Right renal cortex interstitium (tissue), 3 donors: ENCODE measurements at places on chromosomes 5 and 9.

GRCh38 chr5:2749514-2750025, 1.9 kb downstream of the IRX2 start:
- DNase-seq = no peak

- no peak for DNase-seq
These were observed 218.4 kb downstream of the ACTL7B start for GRCh38 chr9:108637340-108637739.

DNA sequence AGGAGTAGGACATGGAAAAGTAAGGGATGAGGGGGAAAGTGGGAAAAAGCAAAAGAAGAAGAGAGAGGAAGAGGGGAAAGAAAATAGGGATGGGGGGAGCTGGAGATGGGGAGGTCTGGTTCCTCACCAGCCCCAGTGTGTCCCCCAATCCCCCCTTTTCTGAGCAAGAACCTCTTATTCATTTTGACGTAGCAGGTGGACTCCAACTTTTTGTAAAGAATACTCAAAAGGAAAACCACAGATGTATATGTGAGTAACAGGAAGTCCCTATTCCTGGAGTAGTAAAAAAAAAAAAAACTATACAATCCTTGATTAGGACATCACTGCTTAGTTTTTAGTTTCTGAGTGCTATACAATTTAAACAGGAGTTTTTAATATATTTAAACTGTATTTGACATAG, 3.9 kb upstream of the CFAP95 start:
- DNase-seq = no peak

GRCh38 chr9:38066197-38066913, 2.7 kb downstream of the SHB start:
- DNase-seq = no peak

DNA sequence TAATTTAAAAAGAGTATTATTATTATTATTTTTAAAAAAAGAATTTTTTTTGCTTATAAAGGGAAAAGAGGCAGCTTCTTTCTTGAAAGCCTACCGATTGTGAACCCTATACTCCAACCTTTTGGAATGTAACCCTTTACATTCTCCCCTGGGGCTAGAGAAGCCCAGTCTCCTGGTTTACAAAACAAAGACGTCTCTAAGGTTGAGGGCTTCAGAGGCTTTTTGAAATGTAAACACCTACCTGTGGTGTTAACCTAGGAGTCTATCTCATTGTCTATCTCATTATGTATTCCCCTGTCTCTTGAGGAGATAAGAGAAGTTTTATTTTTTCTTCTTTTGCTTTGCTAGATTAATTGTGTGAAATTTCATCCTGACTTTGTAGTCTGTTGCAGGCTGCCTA, 4.7 kb downstream of the TNFSF8 start:
- no peak for DNase-seq

GRCh38 chr5:102561894-102562760, 63.3 kb upstream of the SLCO6A1 start:
- no peak for DNase-seq

DNA sequence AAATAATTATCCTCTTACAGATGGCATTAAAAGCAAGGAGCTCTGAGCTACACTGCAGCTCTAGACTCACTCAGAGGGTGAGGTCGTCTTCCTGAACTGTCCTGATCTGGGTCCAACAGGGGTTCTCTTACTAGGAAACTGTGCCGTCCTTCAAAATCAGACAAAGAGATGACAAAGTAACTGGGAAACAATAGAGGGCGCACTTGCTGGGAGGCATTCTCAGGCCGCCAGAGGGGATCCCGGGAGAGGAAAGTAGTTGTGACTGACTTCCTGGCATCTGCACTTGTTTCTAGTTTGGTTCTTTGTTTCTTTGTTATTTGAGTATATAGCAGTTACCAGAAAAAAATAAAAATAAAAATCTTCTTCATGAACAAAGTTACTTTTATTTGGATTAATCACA, 142.9 kb upstream of the MSX2 start:
- DNase-seq = no peak

DNA sequence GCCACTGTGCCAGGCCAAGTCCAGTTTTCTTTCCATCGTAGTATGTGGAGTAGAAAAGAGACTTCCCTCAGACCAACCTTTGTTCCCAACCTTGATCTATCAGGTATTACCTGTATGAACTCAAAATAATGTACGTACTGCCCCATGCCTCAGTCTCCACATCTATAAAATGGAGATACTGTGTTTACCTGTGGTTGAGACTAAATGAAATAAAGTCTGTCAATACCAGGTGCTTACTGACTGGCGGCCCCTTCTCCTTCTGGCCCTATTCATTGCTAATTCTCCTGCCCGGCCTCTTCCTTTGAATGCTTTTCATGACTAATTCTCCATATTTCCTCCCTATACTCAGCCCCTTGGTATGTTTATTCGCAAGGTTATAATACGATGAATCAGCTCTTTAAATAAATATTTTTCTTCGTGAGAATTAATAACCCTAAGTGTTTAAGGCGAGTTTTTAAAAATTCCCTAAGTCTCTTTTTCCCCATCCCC, 89.6 kb upstream of the BASP1 start:
- DNase-seq = no peak

DNA sequence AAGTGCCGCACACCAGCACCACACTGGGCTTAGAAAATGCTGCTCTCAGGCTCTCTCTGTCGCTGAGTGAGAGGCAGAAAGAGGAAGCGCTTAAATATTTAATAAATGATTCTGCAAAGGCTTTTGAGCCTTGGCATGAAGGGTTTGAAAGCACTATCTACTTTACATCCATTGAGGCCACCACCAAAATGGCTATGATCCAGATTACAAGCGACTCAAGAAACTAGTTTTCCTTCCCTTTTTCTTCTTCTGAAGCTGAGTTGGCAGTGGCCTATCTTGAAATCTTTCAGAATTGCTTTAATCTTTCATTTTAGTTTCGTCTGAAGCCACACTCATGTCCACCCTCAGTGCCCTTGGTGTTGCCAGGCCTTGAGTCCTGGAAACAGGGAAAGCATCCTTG, 59.5 kb downstream of the EBF1 start:
- DNase-seq = no peak

- no peak for DNase-seq
These were observed 11.9 kb upstream of the GALNT10 start for GRCh38 chr5:154178661-154179060.

DNA sequence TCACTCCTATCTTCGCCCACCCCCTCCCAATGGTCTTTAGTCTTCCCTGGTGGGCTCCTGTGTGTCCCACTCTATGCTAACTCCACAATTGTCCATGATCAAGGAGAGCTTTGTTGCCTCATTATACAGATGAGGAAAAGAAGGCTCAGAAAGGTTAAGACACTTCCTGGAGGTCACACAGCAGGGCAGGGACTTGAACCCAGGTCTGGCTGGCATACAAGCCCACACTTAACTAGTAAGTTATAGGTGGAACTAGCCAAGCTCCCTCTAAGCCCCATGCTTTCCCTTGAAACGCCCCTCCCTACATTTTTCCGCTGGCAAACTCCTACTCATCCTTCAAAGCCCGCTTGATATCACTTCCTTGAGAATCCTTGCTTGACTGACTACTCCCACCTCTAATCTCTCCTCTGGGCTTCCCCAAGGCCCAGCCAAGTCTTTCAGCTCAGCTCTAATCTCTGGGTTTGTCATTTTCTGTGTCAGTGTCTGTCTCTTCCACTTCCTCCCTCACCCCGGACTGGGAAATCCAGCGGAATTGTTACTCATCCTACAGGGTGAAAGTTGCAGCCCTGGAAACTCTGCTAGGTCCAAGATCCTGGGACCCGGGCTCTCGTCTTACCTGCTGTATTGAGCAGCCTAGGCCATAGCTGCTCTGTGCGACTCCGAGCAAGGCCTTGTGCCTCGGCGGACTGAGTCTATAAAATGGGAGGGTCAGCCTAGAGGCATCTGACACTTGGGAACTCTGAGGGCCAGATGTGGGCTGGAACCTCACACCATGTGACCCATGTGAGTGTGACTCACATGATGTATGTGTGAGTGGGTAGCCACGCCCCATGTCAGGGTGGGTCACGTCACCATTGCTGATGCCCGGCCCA, 144.5 kb downstream of the GAPVD1 start:
- DNase-seq = no peak

GRCh38 chr5:6554812-6555211, 78.0 kb downstream of the NSUN2 start:
- no peak for DNase-seq

GRCh38 chr9:122307925-122308324, 43.2 kb downstream of the MRRF start:
- no peak for DNase-seq
